ENCODE measurements at places on chromosomes 2 and 18.

DNA sequence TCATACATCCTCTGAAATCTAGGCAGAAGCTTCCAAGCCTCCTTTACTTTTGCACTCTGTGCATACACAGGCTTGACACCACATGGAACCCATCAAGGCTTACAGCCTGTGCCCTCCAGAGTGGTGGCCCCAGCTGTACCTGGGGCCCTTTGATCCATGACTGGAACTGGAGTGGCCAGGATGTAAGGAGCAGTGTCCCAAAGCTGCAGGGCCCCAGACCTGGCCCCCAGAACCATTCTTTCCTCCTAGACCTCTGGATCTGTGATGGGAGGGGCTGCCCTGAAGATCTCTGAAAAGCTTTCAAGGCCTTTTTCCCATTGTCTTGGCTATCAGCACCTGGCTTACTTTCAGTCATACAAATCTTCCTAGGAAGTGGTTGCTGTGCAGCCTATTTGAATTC is 63.1 kb upstream of the NOL4 start:
- no peak for DNase-seq

DNA sequence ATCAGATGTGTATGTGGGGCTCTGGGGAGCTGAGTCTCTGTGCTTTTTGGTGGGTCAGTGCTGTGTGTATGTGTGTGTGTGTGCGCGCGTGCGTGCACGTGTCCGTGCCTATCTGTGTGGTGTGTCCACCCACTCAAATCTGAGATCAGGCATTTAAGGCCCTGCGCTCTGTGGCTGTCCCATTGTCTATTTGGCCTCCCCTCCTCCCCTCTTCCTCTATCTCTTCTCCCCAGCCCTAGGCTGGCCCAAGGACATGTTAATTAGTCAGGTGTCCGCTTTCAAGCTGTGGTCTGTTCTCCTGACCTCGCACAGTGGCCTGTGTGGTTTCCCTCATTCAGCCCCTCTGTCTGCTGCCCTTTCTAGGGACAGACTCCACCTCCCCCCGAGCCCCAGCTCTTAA is 136.4 kb downstream of the DYSF start:
- DNase-seq, result no peak

DNA sequence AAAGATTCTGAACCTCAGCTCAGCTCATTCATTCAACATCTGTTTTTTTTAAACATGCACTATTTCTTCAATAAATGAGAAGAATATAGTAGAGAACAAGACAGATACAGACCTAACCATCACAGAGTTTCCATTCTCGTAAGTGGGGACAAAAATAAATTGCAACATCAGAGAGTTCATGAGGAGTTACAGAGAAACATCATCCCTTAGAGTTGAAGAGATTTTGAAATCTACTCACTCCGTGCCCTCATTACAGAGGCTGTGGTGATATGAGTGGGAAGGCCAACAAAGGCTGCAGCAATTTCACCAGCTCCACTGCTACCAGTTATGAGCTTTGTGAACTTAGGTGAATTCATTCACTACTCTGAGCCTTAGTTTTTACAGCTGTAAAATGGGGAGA is 399.3 kb downstream of the BCL11A start:
- DNase-seq, result no peak

DNA sequence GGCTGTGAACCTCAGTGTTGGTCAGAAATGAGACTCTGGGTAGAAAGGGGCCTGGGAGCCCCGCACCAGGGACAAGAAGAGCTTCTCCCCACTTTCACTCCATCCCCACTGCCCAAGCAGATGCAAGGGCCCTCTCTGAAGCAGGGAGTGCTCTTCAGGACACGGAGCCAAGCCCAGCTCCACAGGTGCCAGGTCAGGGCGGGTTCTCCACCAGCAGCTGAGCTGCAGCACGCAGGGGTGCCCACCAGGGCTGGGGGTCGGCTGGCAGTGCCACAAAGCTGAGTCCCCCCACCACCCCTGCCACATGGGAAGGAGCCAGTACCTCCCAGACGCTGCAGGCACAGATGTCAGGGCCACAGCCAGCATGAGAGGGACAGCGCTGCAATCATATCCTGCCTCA is 106.2 kb downstream of the INHBB start:
- DNase-seq, result no peak

DNA sequence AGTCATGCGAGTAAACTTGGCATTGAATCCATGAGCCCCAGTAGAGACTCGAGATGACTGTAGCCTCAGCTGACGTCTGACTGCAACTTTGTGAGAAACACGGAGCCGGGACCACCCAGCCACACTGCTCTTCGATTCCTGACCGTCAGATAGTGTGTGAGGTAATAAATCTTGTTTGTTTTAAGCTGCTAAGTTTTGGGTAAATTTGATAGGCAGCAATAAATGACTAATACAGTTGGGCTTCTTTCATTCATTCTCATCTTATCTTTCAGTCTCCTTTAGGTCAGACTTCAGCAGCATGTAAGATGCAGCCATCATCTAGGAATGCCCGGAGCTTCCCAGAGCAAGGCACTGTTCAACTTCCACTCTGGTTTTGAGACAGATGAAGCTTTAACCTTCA is 8.0 kb upstream of the KLHL29 start:
- no peak for DNase-seq

GRCh38 chr2:114316532-114317300 is 125.7 kb upstream of the DPP10 start:
- no peak for DNase-seq
